ENCODE measurements at places on chromosomes 13 and 19.

GRCh38 chr19:39512988-39513387 lies 2.0 kb upstream of the SELENOV start:
- no peak for DNase-seq
- peaks cover 6% of the 10 kb centered on the region for H3K27me3 ChIP-seq
- H3K27ac ChIP-seq: no peak overlapping the region
- H3K36me3 ChIP-seq: no peaks in the 10 kb centered on the region
- H3K4me3 ChIP-seq: no peak overlapping the region

DNA sequence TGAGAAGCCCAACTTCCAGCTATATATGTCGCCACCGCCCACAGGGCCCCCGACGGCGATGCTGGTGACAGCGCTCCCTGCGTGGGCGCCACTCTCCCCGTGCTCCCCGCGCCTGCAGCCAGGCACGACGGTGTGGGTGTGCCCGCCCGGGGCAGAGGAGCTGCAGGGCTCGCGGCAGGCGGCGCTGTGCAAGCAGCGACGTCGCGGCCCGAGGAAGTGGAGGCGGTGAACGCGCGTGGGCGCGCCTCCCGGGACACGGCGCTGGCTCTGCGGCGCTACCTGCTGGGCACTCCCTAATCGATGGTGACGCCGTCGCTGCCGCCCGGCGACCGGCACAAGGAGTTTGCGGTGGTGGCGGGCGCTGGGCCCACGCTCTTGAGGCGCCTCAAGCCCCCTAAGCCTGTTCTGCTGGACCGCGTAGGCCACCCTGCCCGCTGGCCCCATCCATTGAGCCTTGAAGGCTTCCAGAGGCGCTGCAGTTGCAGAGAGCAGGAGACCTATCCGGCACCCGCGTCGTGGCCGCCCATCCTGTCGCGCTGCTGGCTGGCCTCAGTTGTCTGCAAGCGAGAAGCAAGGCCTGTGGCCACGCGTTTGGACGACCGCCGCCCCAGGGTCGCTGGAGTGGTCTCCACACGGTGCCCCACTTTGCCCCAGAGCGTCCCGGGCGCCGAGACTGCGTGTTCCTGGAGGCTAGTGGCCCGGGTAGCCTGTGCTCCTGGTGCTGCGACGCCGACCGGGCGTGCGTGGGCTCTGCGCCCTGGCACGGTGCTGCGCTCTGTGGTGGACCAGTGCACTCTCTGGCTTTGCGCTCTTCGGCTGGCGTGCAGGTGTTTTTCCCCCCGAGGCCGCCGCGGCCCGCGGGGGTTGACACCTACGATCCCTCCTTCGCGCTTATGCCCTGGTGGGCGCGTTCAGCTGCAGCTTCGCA lies 23.1 kb downstream of the LRFN3 start:
- H3K36me3 ChIP-seq: no peaks in the 10 kb centered on the region
- H3K27ac ChIP-seq: no peak overlapping the region
- peaks cover 49% of the 10 kb centered on the region for H3K27me3 ChIP-seq

- DNase-seq: no peak
- no peaks in the 10 kb centered on the region for H3K36me3 ChIP-seq
- no peaks in the 10 kb centered on the region for H3K27me3 ChIP-seq
- no peaks in the 10 kb centered on the region for H3K4me1 ChIP-seq
- H3K27ac ChIP-seq: no peak overlapping the region
- H3K4me3 ChIP-seq: no peak overlapping the region
Observed at GRCh38 chr13:97844151-97844550, 109.3 kb upstream of the IPO5 start.

DNA sequence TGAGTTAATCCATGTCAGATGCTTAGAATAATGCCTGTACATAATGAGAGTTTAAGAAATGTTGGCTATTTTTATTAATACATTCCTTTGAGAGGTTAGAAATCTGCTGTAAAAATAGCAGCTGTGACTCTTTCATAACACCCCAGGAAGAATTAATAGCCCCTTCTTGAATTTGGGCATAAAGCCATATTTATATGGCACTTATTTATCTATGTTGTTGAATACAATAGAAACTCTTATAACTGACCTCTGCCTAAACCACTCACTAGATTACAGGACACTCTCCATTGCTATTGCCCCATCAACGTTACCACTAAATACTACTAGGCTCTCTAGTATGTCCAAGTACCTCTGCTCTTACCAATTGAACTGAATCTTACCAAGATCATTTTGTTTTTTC lies 16.3 kb downstream of the NEK5 start:
- no peaks in the 10 kb centered on the region for H3K27me3 ChIP-seq
- no peaks in the 10 kb centered on the region for H3K4me1 ChIP-seq
- H3K4me3 ChIP-seq: no peak overlapping the region
- DNase-seq: no peak
- H3K27ac ChIP-seq: no peak overlapping the region
- H3K36me3 ChIP-seq: no peaks in the 10 kb centered on the region

DNA sequence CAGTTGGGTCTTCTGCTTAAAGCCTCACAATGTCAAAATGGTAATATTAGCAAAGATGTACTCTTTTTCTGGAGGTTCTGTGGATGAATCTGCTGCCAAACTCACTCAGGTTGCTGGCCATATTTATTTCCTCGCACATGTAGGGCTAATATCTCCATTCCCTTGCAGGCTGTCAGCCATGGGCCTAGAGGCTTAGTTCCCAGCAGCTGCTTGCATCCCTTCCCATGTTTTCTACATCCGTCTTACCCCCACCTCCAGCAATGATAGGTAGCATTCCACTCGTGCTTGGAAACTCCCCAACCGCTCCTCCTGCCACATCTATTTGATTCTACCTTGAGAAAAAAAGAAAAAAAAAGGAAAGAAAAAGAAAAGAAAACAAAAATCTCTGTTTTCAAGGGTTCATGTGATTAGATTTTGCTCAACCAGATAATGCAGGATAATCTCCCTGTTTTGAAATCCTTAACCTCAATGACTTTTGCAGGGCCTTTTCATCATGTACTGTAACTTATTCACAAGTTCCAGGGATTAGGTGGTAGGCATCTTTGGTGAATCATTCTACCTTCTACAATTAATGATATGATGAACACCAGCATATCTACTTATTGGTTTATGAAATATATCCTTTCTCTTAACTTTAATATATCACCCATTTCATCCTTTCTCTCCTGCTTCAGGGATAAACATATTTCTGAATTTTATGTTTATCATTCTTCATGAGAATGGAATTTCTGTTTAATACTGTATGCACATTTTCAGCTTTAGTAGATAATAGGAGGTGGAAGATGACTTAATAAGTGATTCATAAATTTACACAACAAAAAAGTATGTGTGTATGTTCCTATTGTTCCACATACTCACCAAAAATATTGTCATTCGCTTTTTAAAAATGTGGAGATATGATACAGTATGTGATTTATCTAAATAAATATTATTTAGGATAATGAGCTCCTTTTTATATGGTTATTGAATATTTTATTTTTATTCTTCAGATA lies 931.9 kb downstream of the SLITRK5 start:
- no peak overlapping the region for H3K4me3 ChIP-seq
- no peaks in the 10 kb centered on the region for H3K27me3 ChIP-seq
- H3K27ac ChIP-seq: no peak overlapping the region
- H3K36me3 ChIP-seq: no peaks in the 10 kb centered on the region
- H3K4me1 ChIP-seq: no peaks in the 10 kb centered on the region

DNA sequence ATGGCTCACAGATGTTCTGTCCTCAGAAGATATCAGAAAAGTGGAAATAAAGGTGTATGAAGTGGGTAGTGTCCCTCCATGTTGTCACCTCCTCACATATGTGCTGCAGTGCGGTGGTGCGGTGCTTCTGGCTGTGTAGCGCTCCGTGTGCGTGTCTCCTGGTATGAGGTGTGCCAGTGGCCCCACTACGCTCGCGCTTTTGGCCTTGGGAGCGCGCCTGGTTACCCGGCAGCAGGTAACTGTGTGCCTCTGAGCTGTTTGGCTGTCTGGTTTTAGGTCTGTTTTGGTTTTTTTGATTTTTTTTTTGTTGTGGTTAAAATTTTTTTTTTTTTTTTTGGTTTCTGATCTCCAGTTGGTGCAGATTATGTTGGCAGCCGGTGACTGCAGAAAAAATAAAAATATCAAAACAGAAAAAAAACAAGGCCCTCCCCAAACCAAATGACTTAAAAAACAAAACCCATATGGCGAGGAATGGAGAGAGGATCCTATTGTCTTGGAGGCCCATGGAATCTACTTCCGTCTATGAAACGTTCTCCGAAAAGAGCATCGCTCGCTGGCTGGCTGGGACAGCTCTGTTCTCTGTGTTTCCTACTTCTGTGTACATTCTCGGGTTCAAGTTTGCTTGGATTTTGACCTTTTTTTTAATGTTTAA lies 7.9 kb downstream of the HNRNPL start:
- H3K4me3 ChIP-seq: no peak overlapping the region
- no peaks in the 10 kb centered on the region for H3K27me3 ChIP-seq
- H3K4me1 ChIP-seq: no peaks in the 10 kb centered on the region
- H3K36me3 ChIP-seq: peaks cover 100% of the 10 kb centered on the region
- DNase-seq: no peak

- peak within 1 kb of the TSS; percentile 18 for H3K4me3 ChIP-seq
- peaks cover 95% of the 10 kb centered on the region for H3K27me3 ChIP-seq
- no peak for DNase-seq
- no peaks in the 10 kb centered on the region for H3K36me3 ChIP-seq
- H3K27ac ChIP-seq: no peak within 1 kb of the TSS
Observed at GRCh38 chr19:38224014-38224862, at the start of gene DPF1. Gene DPF1 (minus strand): TSS chr19:38224222. CDS start chr19:38224142, 80 bp downstream.

GRCh38 chr19:46716672-46717033 lies 261 bp downstream of the PRKD2 start:
- no peaks in the 10 kb centered on the region for H3K27me3 ChIP-seq
- no peak for DNase-seq
- peak overlapping the region; percentile 92 for H3K27ac ChIP-seq
- H3K4me1 ChIP-seq: peaks cover 41% of the 10 kb centered on the region
- peak overlapping the region; percentile 76 for H3K4me3 ChIP-seq

DNA sequence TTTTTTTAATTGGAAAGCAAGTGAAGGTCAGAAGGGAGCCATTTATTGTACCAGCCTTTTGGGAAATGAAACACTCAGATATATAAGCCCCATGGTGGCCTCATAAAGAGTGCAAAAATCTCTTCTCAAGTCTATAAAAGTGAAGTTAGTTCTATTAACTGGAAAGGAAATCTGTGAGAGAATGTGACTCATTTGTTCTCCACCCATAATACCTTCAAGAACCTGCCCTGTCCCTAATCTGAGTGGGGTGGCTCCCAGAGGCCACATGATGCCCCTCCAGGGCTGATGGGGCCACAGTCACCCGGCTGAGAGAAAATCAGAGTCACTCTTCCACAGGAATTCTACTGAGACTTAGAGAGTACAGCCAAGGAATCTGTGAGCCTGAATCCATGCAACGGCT lies 65.8 kb upstream of the SERP2 start:
- no peaks in the 10 kb centered on the region for H3K27me3 ChIP-seq
- H3K4me1 ChIP-seq: peaks cover 22% of the 10 kb centered on the region
- H3K36me3 ChIP-seq: no peaks in the 10 kb centered on the region
- no peak for DNase-seq
- H3K4me3 ChIP-seq: no peak overlapping the region
- no peak overlapping the region for H3K27ac ChIP-seq

GRCh38 chr19:33953023-33953422 lies 156.4 kb downstream of the KCTD15 start:
- H3K27ac ChIP-seq: no peak overlapping the region
- no peaks in the 10 kb centered on the region for H3K36me3 ChIP-seq
- no peaks in the 10 kb centered on the region for H3K4me1 ChIP-seq
- H3K27me3 ChIP-seq: no peaks in the 10 kb centered on the region

- DNase-seq: peak; percentile 40
- H3K27me3 ChIP-seq: no peaks in the 10 kb centered on the region
- H3K4me3 ChIP-seq: peak overlapping the region; percentile 3
- H3K36me3 ChIP-seq: peaks cover 3% of the 10 kb centered on the region
- H3K4me1 ChIP-seq: peaks cover 26% of the 10 kb centered on the region
Observed at GRCh38 chr19:46303691-46304397, 7.0 kb downstream of the HIF3A start.

DNA sequence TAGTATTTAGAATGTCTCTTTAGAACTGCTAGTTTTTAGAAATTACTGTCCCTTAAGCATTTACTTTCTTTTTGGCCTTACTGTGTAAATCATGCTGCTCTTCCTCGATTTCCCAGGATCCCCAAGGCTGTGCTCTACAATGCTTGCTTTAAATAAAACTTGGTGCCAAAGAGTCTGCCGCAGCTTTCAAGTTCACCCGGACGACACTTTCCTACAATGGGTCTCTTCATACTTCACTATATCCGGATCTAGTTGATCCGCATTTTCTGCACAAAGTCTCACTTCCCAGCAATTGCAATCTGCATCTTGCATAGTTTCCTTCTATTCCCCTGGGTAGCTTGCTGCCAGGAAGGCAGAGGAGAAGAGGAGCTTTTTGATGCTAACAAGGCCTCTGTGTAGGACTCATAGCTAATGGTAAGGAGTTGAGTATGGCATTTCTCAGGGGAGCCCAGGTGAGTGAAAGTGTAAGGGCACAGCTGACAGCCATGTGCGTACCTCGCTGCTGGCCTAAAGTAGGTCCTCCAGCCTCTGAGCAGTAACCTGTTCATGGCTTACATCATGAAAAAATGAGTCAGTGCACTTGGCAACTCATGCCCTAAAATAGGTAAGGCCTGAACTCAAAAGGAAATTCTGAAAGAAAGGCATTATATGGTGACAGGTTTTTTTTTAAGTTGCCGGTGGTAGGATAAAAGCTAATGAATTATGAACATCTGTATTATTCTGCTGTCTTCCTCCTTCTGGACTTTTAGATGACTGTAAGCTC lies 101.6 kb downstream of the ENOX1 start:
- no peak overlapping the region for H3K4me3 ChIP-seq
- no peaks in the 10 kb centered on the region for H3K27me3 ChIP-seq
- DNase-seq: no peak
- H3K4me1 ChIP-seq: no peaks in the 10 kb centered on the region
- no peak overlapping the region for H3K27ac ChIP-seq
- no peaks in the 10 kb centered on the region for H3K36me3 ChIP-seq

DNA sequence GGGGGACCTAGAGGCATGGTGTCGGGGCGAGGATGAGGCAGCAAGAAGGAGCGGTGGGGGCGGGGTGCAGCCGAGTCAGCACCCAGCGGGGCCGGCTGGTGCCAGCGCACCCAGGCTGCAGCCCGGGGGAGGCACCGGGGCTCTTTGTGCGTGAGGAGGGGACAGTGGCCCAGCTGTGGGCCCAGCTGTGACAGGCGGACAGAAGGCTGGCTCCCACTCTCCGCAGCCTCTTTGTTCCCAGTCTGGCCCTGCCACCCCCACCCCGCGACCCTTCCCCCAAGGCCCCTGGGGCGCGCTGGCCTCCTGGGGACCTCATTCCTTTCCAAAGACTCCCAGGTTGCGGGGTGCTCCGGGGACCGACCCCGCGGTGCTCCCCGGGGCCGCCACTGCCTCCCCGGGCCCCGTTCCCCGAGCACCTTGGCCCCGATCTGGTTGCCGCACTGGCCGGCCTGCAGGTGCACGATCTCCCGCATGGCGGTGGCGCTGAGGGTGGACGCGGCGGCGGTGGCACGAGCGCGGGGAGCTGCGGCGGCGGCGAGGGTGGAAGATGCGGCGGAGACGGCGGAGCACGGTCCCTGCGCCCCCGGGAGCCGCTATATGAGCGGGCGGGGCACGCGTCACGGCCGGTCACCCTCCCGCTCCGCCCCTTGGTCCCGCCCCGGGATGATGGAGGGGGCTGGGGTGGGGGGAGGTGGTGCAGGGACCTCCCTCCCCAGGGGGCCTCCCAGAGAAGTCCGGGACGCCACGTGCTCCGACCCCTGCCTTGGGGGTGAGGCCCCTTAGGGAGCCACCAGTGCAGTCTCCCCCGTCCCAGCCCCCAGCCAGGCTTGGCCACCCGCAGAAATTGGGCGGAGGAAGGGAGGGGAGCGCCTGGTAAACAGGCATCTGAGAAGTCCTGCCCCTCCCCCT lies at the start of gene TUBB4A:
TUBB4A (minus strand) TSS at position 570 of the 909 bp plus-strand sequence; CDS start at position 473, 97 bp downstream.
- no peak for DNase-seq
- peaks cover 7% of the 10 kb centered on the region for H3K36me3 ChIP-seq
- H3K4me3 ChIP-seq: peak within 1 kb of the TSS; percentile 62
- H3K4me1 ChIP-seq: peaks cover 12% of the 10 kb centered on the region
- H3K27ac ChIP-seq: peak within 1 kb of the TSS; percentile 47

Measured in tibial nerve (tissue), 4 donors.